ENCODE measurements at places on chromosomes 2 and 18. TPM values are rescaled to one million over a fixed set of nuclear protein-coding genes. Genes with fewer than 3 reads are reported as not detected.

The OTOS gene
- total RNA-seq, result not detected

The MAP3K19 gene
- not detected for total RNA-seq

The NEB gene
- total RNA-seq, result 1.7 TPM

The SULT1C2 gene
- total RNA-seq, result not detected

DNA sequence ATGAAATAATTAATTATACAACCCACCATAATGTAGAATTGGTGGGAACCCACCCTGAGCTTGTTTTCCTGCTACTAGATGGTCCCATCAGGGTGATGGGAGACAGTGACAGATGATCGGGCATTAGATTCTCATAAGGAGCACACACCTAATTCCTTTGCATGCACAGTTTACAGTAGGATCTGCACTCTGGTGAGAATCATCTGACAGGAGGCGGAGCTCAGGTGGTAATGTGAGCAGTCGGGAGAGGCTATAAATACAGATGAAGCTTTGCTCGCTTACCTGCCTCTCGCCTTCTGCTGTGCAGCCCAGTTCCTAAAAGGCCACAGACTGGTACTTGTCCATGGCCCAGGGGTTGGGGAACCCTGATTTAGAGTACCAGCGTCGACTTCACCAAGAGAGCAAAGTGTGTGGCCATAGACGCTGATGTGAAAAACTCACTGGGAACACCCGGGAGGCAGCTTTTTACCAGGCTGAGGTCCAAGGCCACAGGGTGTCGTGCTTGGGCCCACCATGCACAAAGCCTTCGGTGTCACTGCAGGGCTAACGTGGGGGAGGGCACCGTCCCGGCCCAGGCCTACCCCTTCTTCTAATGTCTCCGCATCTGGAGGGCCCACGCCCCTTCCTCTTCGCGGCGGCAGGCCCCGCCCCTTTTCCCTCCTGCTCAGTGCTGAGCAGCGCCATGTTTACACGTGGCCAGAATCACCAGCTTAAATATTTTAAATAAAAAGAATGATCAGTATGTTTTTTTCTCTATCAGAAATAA, 296.8 kb upstream of the HDAC4 start:
- DNase-seq, result no peak

- DNase-seq, result no peak
These were observed 675.1 kb upstream of the SYT4 start for GRCh38 chr18:43952398-43952797.

DNA sequence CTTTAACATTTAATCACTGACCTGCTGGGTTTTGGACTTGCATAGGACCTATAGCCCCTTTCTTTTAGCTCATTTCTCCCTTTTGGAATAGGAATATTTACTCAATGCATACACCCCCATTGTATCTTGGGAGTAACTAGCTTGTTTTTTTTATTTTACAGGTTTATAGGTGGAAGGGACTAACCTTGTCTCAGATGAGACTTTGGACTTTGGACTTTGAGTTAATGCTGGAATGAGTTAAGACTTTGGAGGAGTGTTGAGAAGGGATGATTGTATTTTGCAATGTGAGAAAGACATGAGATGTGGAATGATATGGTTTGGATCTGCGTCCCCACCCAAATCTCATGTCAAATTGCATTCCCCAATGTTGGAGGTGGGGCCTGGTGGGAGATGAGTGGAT, 43.2 kb upstream of the SPATS2L start:
- DNase-seq, result no peak

DNA sequence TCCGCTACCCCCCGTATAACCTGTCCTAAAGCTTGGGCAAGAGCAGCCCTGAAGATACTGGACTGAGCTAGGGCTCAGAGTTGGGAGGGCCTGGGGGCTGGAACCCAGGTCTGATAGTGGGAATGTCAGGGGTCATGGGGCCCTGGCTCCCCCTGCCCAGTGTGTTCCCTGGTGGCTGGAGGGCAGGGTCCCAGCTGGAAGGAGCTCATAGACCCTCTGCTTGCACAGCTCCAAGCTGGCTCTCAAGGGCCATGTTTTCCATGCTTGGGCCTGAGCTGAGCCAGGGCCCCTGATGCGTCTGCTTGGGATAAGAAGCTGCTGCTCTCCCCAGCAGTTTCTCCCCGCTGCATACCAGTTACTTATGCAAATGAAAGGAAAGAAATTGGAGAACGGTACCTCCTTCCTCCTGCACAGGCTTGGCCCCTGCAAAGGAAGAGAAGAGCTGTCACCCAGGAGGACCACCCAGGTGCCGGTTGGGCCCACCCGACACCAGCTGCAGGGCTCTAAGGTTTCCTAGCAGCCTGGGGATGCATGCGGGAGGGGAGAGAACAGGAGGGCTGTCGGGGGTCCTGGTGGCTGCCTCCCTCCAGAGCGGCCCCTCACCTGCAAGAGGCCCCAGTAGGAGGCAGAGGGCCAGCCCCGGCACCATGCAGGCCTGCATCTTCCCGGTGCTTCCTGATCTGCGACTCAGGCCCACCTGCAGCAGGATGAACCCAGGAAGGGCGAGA, 628 bp downstream of the OTOS start:
- DNase-seq, result no peak

GRCh38 chr2:47133046-47133445, 22.1 kb downstream of the STPG4 start:
- DNase-seq, result no peak

GRCh38 chr2:149068996-149069888, 30.7 kb downstream of the LYPD6B start:
- DNase-seq, result no peak

All from tibial nerve (tissue), 4 donors.